ENCODE measurements at places on chromosomes 12 and 14.

- peak; percentile 21 for DNase-seq
Observed at GRCh38 chr14:100239211-100239839, 381 bp downstream of the YY1 start.

DNA sequence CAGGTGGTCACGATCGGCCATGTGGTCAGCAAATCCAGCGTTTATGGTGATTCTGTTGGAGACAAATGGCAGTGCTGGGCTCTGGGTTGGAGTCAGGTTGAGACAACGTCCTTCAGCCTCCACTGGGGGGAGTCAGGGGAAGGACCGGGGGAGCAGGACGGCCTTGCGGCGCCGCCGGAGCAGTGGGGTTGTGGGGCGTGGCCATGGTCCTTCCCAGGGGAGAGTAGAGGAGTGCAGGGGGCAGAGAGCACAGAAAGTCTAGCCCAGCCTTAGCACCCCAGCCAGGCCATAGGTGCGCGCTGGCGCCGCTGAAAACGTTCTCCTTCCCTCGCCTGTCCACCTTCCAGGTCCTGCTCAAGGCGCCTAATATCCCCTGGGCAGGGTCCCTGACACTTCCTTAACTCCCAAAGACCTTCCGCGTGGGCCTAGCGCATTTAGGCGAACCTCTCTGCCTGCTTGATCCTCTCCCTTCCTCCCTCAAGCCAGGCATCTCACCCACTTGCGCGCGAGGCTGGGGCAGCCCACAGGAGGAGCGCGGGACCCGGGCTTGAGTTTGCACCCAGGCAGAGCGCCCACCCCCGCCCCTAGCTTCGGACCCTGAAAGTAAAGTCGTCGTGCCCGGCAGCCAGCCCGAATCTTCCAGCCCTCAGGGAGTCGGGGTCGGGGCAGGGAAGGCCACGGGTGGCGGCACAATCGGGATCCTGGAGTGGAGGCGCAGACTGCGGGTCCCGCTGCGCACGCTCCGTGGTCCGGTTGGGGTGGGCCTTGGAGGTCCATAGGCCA is 3.1 kb upstream of the KIF26A start:
- DNase-seq: peak; percentile 25

DNA sequence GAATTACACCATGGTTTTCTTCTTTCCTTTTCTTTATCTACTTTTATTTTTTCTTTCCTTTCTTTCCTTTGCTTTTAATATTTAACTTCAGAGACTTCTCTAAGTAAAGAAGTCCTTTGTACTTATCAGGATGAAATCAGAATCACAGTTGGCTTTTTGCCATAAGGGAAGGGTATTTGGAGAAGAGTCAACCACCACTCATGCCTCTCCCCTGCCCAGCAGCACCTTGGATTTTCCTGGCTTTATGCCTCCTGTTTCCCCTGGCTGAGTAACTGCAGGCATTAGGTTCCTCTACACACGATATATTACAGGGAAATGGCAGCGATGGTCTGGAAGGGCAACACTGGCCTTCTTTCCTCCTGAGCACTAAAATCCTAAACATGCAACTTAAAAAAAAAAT is 266.4 kb upstream of the CAND1 start:
- no peak for DNase-seq

DNA sequence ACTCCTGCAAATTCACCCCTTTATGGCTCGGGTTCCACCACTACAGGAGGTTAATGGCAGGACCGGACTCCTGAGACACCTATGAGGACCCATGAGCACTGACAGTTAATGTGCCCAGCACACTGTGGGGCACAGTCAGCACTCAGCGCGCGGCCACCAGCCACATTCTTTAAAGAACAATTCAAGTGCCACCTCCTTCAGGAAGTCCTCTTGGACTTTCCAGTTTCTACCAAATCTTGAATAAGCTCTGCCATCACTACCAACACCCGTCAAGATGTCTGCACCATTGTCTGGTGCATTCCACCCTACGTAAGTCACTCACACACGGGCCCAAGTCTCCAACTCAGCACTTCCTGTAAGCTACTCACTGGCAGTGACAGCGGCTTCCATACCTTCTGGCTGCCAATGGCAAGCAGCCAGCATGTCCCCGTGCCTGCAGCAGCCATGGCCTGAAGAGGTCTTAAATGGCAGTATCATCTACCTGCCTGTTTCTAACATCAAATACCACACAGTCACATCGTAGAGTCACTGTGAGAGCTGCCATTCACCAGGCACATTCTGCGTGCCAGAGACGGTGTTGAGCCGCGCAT is 48.5 kb downstream of the CDC42BPB start:
- DNase-seq: no peak

- no peak for DNase-seq
Observed at GRCh38 chr12:13204428-13204827, 7.9 kb downstream of the EMP1 start.

GRCh38 chr12:89621521-89621920 is 87.1 kb downstream of the ATP2B1 start:
- no peak for DNase-seq

- no peak for DNase-seq
Observed at GRCh38 chr12:116693286-116694227, 44.3 kb downstream of the SPRING1 start.

DNA sequence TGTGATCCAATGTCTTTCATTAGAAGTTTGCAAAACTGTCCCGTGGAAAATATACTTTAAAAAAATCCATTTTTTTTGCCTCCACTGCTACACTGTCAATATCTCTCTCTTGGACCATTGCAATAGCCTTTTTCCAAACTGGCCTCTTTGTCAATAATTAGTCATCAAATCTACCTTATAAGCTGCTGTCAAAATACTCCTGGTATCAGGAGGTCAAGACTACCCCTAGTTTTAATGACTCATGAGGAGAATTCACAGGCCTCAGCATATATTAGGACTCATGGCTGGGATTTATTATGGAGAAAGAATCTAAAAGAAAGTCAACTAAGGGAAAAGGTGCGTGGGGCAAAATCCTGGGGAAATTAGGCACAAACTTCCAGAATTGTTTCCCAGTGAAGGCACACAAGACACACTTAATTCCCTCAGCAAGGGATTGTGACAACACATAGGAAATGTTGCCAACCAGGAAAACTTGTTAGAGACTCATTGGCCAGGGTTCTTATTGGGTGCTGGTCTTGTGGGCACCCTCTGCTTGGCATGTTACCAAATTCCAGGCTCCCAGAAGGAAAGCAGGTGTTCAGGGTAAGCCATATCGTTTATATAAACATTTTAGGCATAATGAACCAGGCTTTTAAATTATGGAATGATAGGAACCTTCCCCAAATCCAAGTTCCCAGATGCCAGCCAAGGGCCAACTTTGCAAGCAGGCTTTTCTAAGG is 56.1 kb downstream of the TMEM117 start:
- DNase-seq: no peak

DNA sequence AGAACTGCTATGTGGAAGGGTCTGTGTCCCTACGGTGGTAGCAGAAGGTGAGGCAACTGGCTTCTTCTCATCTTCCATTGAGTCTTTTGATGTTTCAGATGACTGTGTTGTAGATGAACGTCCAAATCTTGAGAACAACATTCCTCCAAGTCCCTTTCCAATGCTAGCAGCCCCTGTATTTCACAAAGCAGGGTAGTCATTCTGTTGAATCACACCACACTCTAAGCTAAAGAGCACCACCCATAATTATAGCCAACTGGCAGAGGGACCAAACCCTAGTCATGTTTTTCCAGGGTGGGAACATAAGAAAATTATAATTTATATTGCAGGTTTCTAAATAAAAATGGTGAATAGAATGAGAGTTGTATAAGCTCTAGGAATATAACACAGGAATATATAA is 98.7 kb downstream of the DDHD1 start:
- DNase-seq: no peak

DNA sequence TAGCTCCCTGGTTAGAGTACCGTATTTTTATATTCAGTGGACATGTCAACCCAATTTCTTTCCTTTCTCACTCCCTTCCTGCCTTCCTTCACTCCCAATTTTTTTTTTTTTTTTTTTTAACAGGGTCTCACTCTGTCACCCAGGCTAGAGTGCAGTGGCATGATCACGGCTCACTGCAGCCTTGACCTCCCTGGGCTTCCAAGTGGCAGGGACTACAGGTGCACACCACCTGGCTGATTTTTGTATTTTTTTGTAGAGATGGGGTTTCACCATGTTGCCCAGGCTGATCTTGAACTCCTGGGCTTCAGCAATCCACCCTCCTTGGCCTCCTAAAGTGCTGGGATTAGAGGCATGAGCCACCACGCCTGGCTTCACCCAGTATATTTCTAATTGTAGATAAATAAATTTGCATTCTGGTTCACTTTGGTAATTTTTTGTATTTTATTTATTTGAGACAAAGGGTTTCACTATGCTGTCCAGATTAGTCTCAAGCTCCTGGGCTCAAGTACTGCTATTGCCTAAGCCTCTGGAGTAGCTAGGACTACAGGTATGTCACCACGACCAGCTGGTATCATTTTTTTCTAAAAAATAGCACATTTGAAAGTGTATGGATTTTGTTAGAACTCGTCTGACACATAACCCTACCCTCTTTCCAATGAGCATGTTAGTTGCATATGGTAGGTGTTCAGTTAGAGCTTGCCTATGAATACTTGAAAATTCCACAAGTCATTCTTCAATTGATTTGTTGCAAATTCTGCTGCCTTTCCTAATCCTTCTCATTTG is 15.7 kb downstream of the SLC38A2 start:
- no peak for DNase-seq

DNA sequence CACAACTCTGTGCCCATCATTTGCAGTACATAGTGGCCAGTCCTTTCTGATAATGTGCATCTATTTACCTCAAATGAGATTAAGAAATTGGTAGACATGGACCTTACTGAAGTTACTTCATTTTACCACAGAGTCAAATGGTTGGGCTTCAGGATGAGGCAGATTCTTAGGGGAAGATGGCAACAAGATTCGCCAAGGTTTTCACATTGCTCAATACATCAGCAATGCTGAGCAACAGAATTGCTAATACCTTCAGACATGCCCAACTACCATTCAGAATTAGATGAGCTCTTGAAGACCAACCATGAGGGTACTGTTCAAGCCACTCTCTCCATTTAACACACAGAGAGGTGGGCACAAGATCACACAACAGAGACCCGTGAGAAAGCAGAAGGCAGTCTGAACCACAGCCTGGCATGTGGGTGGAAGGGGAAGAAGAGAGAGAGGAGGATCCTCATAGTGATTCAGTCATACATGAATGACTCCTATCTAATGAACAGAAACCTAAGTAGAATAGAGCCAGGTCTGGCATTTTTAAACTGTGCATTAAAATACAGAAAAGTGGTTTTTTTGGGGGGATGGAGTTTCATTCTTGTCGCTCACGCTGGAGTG is 28.5 kb downstream of the CPM start:
- no peak for DNase-seq

- peak; percentile 46 for DNase-seq
Observed at GRCh38 chr12:46458500-46459102, 86.0 kb upstream of the SLC38A2 start.

GRCh38 chr12:51548241-51548640 is 42.8 kb upstream of the SCN8A start:
- no peak for DNase-seq

GRCh38 chr12:5203720-5204119 is 160.0 kb downstream of the KCNA5 start:
- no peak for DNase-seq

GRCh38 chr14:45083617-45083975 is 320 bp upstream of the PRPF39 start:
- DNase-seq: no peak

GRCh38 chr14:55912344-55912743 is 205.9 kb upstream of the PELI2 start:
- no peak for DNase-seq

- DNase-seq: no peak
Observed at GRCh38 chr12:123286652-123287373, 15.2 kb upstream of the CDK2AP1 start.

GRCh38 chr12:72295744-72296143 is 23.6 kb downstream of the TRHDE start:
- no peak for DNase-seq

DNA sequence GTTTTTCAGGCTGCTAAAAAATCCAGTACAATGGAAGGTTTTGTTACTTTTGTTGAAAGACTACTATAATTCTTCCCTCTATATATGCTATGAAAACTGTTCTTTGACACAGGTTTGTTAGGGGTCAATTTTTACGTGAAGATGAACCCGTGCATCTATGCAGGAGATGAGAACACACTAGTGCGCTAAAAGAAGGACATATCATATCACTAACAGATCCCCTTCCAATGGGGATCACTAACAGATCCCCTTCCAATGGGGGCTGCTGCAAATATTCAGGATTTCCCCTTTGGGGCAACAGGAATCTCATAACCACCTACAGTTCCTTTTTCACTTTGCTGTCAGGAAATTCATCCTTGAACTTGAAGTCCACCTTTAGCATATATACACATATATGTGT is 75.1 kb downstream of the CLMN start:
- no peak for DNase-seq

GRCh38 chr14:24988760-24989159 is 61.2 kb downstream of the STXBP6 start:
- no peak for DNase-seq

GRCh38 chr12:123655420-123655819 is 15.5 kb upstream of the TCTN2 start:
- no peak for DNase-seq

GRCh38 chr14:73269729-73270531 is 32.6 kb downstream of the PAPLN start:
- no peak for DNase-seq

GRCh38 chr12:67446716-67447115 is 177.6 kb downstream of the CAND1 start:
- DNase-seq: no peak

GRCh38 chr12:66698558-66698957 is 19.7 kb upstream of the GRIP1 start:
- no peak for DNase-seq

GRCh38 chr14:77917491-77918201 is 117.7 kb downstream of the ADCK1 start:
- no peak for DNase-seq

- DNase-seq: no peak
Observed at GRCh38 chr14:51044961-51045360, 49.9 kb downstream of the TRIM9 start.

GRCh38 chr14:51147183-51147582 is 52.3 kb upstream of the TRIM9 start:
- DNase-seq: no peak

DNA sequence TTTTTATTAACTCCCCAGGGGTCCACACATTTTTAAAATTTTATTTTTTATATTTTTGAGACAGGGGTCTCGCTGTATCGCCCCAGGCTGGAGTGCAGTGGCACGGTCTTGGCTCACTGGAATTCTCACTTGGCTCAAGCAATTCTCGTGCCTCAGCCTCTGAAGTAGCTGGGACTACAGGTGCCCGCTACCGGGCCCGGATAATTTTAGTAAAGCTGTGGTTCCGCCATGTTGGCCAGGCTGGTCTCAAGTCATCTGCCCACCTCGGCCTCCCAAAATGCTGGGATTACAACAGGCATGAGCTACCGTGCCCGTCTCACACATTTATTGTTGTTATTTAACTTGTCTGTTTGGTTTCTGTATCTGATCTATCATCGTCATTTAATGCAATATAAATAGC is 307.4 kb downstream of the TMTC2 start:
- DNase-seq: no peak

- DNase-seq: no peak
Observed at GRCh38 chr12:128861226-128862016, 8.1 kb downstream of the GLT1D1 start.

GRCh38 chr14:62017651-62018230 is 255.5 kb downstream of the SNAPC1 start:
- DNase-seq: no peak

- DNase-seq: no peak
Observed at GRCh38 chr12:116090516-116090915, 187.0 kb downstream of the MED13L start.
